Activated CD4-positive, alpha-beta T cell treated with anti-CD3 and anti-CD28 coated beads for 48 hours (primary cell): ENCODE measurements at places on chromosomes 6 and 20.

DNA sequence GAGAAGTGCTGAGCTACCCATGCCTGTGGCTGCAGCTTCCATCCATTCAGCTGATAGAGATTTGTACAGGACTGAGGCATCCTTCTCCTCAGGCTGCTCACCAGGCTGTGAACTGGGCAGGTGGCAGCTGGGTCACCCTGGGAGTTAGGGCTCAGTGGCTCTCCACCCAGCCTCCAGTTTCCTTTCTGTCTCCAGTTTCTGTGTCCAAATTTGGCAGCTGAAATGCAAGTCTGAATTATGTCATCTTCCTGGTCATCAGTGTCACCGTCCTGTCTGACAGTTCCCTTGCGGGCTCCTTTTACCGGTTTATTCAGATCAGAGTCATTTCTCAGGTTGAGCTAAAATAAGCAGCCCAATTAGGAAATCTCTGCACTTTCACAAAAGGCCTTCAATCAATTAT is 93.3 kb downstream of the EDN1 start:
- no peak for DNase-seq

GRCh38 chr6:19524366-19525186 is 312.6 kb upstream of the ID4 start:
- no peak for DNase-seq

GRCh38 chr6:94270091-94270948 is 851.0 kb upstream of the EPHA7 start:
- no peak for DNase-seq

- DNase-seq = peak; percentile 49
Measured at GRCh38 chr6:18263418-18264218, 712 bp downstream of the DEK start.

DNA sequence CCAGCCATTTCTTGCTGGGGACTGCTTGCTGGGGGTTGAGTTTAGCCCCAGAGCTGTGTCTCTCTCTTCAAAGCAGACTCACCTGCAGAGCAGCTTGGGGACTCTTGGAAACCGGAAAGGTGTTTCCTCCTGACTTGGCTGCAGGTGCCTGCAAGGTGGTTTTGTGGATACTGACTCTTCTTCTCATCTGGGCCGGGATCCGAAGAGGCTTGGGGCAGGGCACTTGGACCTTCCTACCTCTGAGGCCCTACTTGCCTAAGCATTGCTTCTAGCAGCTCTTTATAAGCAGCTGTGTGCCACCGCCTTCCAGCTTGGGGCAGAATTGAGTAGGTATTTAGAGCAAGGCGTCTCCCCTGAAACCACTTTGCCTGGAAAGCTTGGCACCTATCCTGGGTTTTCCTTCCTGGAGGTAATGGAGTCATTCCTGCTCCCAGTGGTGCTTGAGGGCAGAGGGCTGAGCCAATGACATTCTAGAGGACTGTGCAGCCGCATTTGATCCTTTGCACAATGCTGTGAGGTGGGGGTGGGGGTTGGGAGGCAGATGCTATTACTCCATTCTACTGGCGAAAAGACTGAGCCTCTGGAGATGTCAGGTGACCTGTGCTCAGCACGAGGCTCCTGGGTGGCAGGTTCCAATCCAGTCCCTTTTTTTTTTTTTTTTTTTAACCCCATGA is 3.4 kb upstream of the CTSZ start:
- DNase-seq = peak; percentile 1

GRCh38 chr6:56143796-56144195 is 103.6 kb downstream of the COL21A1 start:
- DNase-seq = no peak

DNA sequence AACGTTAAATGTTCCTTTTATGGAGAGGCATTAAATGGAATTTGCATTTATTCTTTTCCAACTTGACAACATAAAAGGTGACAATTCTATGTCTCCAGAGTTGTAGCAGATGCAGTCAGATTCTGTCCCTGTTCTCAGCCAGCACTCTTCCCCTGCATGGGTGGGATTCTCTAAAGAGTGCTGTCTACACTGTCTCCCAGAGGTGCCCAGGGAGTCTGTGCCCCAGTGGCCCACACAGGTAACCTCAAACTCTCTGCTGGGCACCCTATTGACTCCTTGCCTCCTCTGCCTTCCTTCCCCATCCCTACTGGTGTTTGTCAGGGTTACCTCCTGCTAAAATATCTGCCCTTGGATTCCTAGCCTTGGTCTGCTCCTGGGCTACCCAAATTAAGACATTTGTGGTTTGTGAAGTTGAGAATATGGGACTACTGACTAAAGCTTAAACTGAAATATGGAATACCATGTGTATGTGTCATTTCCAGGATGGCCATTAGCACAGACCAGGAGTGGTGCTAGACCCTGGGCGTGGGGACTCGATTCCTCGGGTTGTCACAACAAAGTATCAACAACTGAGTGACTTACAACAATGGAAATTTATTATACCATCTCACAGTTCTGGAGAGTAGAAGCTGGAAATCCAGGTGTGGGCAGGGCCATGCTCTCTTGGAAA is 284.7 kb downstream of the CDH26 start:
- no peak for DNase-seq

DNA sequence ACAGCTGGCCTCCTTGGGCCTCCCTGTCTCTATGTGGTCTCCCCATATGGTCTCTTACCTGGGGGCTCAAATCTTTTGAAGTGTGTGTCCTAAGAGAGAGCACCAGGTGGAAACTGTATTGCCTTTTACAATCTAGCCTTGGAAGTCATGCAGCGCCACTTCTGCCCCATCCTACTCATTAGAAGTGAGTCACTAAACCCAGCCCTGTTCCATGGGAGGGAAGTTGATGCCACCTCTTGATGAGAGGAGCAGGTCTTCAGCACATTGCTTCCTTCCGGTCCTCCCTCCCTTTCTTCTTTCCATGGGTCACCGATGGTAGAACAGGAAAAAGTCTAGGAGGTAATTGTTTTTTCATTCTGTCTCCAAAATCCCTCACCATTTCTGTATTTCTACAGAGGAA is 156.3 kb downstream of the FOXA2 start:
- DNase-seq = no peak
